ENCODE measurements at places on chromosomes 4 and X.

DNA sequence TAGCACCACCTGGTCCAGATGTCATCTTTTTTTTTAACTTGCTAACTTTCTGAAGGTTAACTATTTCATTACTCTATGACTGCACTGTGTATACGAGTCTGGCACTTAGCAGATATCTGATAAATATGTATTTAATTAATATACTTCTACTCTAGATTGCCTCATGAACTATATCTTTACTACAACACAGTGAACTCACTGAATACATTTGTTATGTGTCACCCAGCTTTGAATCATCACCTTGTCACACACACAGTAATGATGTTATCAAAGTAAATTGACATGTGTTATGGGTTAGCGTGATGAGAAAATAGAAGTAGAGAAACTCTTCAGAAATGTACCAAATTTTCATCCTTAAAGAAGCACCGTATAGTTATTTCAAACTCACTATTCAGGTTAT, 419.3 kb upstream of the ADGRL3 start:
- no peak for DNase-seq

DNA sequence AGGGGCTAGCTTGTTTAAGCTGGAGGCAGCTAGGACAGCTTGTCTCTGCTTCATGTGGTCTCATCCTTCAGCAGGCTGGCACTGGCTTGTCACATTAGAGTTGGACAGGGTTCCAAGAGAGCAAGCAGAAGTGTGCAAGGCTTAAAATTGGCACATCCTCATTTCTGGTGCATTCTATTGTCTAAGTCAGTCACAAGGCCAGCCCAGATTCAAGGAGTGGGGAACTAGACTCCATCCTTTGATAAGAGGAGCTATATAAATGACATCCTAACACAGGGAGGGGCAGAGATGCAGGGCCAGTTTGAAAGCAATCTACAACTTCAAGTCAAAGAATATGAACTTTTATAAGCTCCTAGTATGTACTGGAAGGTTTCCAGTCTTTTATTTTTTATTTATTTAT, 313.2 kb downstream of the PTTG2 start:
- DNase-seq: no peak

GRCh38 chrX:53223068-53223693, 1.8 kb downstream of the KDM5C start:
- DNase-seq: peak; percentile 10

- DNase-seq: no peak
These were observed 28.6 kb upstream of the BBS12 start for GRCh38 chr4:122703868-122704267.

- no peak for DNase-seq
These were observed 1639.0 kb upstream of the IGFBP7 start for GRCh38 chr4:58749206-58749605.

- DNase-seq: no peak
These were observed 20.8 kb upstream of the MRFAP1 start for GRCh38 chr4:6619466-6620255.

DNA sequence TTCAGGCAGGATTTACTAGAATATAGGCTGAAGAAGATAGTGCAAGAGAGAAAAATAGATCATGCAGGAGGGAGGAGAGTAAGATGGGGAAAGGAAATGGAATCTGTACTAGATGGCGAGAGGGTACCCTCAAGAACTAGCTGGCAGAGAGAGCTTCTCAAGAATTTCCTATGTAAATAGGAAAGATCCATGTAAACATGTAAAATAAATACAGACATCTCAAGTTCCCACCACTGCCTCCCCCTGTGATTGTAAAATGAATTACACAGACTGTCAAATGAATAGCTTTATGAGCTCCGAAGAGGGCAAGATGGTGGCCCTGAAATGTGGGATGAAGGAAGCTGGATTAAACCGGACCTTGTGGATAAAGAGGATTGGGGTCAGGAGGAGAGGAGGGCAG, 178.0 kb downstream of the PALLD start:
- DNase-seq: no peak

GRCh38 chr4:147332091-147332490, 148.8 kb upstream of the EDNRA start:
- DNase-seq: no peak

GRCh38 chrX:97787311-97787710, 903.6 kb downstream of the RPA4 start:
- DNase-seq: no peak

GRCh38 chr4:2083826-2084160, 24.7 kb downstream of the NAT8L start:
- DNase-seq: peak; percentile 66

DNA sequence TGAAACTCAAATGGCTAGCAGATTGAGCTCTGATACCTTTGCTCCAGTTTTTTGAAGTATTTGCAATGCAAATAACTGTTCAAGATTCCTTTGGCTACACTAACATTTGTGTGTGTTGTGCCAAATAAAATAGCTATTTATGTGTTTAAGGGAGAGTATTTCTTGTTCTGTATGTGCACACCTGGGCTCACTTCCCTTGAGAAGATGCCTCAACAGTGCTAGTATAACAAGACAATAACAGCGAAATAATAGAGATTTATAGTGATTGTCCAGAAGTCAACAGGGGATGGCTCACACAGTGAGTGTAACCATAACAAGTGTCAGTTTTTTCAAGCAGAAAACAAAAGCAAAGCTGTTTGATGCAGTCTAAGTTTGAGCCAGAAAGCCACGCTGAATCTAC, 460.5 kb downstream of the CENPC start:
- no peak for DNase-seq

DNA sequence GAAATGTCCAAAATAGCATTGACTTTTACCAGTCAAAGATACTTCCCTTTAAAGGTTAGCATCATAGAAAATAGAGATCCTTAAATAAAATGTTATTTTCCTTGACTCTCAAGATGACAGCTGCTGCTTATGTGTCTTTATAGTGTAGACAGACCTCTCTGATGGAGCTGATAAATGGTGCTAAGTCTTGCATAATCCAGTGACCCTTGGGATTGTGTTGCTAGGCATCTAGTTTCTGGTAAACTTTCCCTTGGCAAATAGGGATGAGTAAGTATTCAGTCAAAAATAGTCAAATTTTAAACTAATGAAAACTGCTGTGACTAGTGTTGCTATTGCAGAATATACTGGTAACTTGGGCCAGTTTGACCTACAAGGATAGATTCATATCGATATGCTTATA, 53.6 kb downstream of the MBNL3 start:
- no peak for DNase-seq

GRCh38 chrX:132442691-132443090, 46.1 kb downstream of the MBNL3 start:
- DNase-seq: no peak

GRCh38 chrX:64204701-64205440, 637 bp downstream of the AMER1 start:
- DNase-seq: peak; percentile 35

GRCh38 chrX:43224496-43224895, 431.6 kb upstream of the MAOA start:
- DNase-seq: no peak

- DNase-seq: peak; percentile 44
These were observed 223.0 kb upstream of the ZIC3 start for GRCh38 chrX:137342969-137343368.

- DNase-seq: no peak
These were observed 18.0 kb upstream of the TBC1D14 start for GRCh38 chr4:6891436-6892170.

GRCh38 chr4:41428601-41429279, 109.2 kb upstream of the LIMCH1 start:
- peak; percentile 92 for DNase-seq

DNA sequence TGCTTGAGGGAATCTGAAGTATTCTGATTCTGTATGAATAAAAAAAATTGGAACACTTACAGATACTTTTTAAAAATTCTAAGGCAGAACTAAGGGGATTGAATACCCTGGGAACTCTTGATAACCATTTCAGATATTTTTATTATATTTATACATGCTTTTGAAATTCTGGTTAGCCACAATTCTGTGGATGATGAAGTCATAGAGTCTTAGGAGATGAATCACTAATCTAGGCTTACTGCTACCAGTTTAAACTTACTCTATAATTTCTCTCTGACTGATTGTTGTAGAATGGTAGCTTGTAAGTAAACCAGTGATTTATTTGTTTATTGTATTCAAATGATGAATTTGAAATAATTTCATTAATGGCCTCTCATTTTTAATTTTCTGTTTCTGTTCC, 11.4 kb upstream of the SLAIN2 start:
- no peak for DNase-seq

- DNase-seq: no peak
These were observed 30.8 kb downstream of the SPINK2 start for GRCh38 chr4:56790691-56791091.

DNA sequence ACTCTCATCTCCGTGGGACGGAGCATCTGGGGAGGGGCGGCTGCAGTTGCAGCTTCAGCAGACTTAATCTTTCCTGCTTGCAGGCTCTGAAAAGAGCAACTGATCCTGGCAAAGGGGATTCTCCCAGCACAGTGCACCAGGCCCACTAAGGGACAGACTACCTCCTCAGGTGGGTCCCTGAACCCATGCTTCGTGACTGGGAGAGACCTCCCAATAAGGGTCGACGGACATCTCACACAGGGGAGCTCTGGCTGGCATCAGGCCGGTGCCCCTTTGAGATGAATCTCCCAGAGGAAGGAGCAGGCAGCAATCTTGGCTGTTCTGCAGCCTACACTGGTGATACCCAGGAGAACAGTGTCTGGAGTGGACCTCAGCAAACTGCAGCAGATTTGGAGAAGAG, 303.3 kb upstream of the FGF16 start:
- DNase-seq: no peak

DNA sequence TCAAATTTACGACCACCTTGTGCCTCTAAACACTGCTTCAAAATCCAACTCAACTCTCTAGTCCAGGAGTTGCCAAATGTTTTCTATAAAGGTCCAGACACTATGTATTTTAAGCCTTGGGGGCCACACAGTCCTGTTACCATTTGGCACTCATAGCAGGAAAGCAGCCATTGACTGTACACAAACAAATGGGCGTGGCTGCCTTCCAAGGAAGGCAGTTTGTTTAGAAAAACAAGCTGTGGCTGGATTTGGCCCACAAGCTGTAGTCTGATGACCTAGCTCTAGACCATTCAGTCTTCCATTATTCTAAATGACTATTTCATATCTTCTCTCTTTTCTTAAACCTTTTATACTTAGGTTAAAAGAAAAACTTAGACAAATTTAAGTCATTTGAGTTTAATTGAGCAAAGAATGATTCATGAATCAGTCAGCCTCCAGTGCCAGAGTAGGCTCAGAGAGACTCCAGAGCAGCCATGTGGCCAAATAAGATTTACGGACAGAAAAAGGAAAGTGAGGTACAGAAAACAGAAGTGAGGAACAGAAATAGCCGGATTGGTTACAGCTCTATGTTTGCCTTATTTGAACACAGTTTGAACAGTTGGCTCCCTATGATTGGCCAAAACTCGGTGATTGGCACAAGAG, 825.8 kb upstream of the LCORL start:
- DNase-seq: no peak

DNA sequence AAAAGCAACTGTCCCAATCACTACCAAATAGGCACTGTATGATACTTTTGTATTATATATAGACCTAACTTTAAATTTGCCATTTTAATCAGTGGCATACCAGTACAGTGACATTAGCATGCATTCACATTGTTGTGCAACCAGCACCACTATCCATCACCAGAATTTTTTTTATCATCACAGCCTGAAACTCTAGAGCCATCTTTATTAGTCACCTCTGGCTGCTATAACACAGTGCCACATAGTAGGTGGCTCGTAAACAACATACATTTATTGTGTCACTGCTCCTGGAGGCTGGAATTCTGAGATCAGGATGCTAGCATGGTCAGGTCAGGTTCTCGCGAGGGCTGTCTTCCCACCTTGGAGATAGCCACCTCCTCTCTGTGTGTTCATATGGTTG, 188.4 kb upstream of the GALNT7 start:
- DNase-seq: no peak

- peak; percentile 12 for DNase-seq
These were observed 1.1 kb downstream of the SOWAHB start for GRCh38 chr4:76896614-76897535.

GRCh38 chrX:65127842-65128241, 151.6 kb upstream of the ZC4H2 start:
- DNase-seq: no peak

DNA sequence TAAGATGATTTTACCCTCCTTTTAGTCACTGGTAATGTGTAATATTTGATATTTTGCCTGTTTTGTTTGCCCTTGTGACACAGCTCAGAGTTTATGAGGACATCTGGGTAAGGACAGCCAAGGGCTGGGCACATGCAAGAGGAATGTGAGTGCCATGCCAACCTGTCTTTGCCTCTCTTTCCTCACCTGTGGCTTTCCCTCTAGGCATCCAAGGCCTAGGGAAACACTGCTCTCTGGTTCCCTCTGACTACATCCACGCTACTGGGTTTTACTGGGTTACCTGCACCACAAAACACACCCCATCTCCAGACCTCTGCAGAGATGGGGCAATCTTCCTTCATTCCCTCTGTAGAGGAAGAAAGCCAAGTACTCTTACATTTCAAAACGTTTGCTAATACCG, 7.7 kb downstream of the HPGDS start:
- no peak for DNase-seq

DNA sequence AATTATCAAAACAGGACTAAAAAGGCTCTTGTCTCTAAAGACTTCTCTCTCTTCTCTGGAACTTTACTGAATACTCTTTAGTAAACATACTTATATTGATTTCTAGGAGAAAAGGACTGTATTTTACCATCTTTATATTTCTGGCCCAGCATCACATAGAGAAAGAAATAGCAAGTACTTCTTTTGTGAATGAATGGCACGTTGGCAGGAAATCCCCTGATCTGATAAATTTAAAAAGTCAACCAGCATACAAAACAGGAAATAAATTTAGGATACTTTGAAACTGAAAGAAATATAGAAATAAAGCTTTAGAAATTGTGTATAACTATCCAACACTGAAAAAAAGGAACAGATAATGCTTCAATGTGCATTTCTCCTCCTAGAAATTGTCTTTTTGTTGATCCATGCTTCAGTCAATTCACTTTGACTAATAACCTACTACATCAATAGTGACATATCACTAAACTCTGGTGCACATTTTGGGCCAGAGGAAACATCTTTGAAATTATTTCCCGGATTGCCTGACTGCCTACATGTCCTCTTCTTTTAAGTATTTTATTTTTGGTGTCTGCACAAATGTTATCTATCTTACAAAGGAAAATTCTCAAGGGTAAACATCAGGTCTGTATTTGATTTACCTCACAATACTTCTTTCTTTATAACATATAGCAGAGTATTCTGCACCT, 183.5 kb upstream of the FSTL5 start:
- peak; percentile 16 for DNase-seq

- DNase-seq: no peak
These were observed 28.2 kb downstream of the ADGRG4 start for GRCh38 chrX:136328933-136329332.

DNA sequence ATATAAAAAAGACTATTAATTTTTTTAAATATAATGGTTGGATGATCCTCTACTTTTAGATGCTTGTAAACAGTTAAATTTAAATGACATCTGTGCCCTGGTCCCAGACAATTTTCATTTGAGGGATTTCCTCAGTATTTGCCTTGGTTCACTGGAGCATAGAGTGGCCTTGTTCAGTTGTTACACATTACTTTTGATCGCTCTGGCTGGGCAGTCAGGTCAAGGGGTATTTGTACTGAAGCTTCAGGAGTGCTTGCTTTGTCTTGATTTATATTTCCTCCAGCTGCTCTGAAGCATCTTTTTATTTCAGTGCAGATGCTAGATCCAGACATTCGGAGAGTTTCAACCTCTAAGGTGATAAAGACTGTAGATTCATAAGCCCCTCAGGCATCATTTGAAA, 50.0 kb downstream of the COMMD8 start:
- no peak for DNase-seq

- DNase-seq: no peak
These were observed 1527.8 kb downstream of the STIM2 start for GRCh38 chr4:28388471-28388870.
